Left ventricle myocardium superior (tissue), 1 donor: ENCODE measurements at places on chromosomes 16 and 17. TPM values are rescaled to one million over a fixed set of nuclear protein-coding genes. Genes with fewer than 3 reads are reported as not detected.

The ST3GAL2 gene
- 19.0 TPM for total RNA-seq

GRCh38 chr16:23917621-23918020 lies 81.8 kb downstream of the PRKCB start:
- DNase-seq, result no peak

- DNase-seq, result peak; percentile 83
These were observed 8.0 kb downstream of the ALOX12B start for GRCh38 chr17:8079291-8080207.

- no peak for DNase-seq
These were observed 1.4 kb upstream of the SLFN5 start for GRCh38 chr17:35241520-35241919.

The SPIRE2 gene
- total RNA-seq, result 0.77 TPM
